Tibial artery (tissue), 4 donors: ENCODE measurements at places on chromosomes 1 and 21.
A peak's percentile ranks its signal among the peaks of the same experiment; 100 is the strongest.

DNA sequence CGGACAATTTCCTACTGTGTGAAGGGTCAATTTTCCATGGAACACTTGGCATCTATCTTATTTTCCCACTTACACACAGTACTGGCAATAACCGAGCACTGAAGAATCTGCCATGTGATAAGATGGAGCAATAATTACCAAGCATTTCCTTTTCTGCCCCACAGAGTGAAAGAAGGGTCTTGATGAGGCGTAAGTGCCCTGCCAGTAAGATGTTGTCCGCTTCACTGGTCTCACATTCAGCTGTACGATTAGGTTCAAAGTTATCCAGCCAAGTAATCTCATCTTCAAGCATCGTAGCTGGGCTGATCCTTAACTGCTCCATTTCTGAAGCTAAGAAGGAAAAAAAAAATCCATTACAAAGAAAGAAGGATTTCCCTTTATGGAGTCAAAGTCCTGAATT is 67.8 kb downstream of the PCSK9 start:
- no peak overlapping the region for H3K27ac ChIP-seq
- no peak overlapping the region for H3K4me3 ChIP-seq
- no peaks in the 10 kb centered on the region for H3K4me1 ChIP-seq
- no peak for DNase-seq
- H3K27me3 ChIP-seq, result no peaks in the 10 kb centered on the region

DNA sequence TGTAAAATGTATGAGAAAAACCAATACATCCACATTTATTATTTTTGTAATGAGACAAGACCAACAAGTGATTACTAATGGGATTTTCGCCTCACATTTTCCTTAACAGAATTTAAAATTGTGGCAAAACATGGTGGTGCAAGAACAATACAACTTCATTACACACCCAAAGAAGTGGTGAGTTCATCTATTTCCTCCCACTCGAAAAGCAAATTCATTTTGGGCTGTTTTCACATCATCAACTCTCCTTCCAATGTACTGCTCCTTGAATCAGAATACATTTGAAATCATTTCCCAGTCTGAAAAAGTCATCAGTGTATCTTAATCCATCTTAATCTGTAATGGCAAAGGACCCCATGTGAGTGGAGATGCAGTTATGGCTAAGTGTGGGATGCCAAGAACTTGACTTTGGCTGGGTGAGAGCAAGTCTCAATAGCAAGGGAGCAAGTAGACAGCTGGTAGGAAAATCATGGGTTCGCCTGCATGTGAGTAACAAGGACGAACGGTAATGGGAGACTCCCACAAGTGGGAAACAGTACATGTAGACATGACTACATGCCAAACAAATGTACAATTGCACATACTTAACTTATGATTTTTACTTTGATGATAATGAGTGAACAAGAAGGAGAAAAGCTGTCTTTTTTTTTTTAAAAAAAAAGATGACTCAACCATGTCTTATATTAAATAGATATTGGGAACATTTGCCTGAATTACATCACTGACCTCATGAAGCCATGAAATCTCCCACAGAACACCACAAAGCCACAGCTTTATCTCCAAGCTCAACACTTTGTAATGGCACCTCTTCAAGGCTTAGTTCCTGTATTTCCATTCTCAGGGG is 46.0 kb downstream of the RUNX1 start:
- H3K36me3 ChIP-seq, result no peaks in the 10 kb centered on the region
- H3K27me3 ChIP-seq, result no peaks in the 10 kb centered on the region
- no peak overlapping the region for H3K4me3 ChIP-seq
- no peak for DNase-seq

DNA sequence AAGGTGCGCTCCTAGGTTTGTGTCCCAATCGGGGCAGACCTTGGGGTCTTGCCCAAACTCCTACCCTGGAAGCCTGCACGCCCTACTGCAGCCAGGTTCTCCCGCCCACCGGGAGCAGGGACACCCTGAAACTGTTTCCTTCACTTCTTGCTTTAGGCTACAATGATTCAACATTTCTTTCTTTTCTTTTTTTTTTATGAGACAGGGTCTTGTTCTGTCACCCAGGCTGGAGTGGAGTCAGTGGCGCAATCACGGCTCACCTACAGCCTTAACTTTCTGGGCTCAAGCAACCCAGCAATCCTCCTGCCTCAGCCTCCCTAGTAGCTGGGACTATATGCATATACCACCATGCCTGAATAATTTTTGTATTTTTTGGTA is 75.8 kb downstream of the ITPKB start:
- DNase-seq, result no peak
- peaks cover 7% of the 10 kb centered on the region for H3K4me1 ChIP-seq
- peak overlapping the region; percentile 4 for H3K4me3 ChIP-seq
- no peaks in the 10 kb centered on the region for H3K27me3 ChIP-seq
- H3K36me3 ChIP-seq, result no peaks in the 10 kb centered on the region

DNA sequence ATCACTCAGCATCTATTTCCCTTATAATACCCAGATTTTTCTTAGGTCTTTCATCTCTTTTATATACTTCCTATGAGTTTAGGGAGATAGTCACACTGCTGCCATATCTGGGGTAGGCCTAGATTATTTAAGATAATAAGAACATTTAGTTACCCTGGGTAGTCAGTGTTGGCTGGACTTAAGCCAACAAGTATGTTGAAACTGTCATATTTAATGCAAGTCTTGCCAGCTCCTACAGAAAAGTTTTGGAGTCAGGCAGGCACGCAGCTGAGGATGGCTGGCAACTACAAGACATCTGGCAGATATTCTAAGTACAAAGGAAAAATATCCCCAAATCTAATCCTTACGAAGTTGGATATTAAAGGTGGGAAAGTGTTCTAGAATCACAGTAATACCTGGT is 19.2 kb upstream of the DEPDC1 start:
- H3K4me3 ChIP-seq, result no peak overlapping the region
- no peaks in the 10 kb centered on the region for H3K4me1 ChIP-seq
- H3K27me3 ChIP-seq, result no peaks in the 10 kb centered on the region

DNA sequence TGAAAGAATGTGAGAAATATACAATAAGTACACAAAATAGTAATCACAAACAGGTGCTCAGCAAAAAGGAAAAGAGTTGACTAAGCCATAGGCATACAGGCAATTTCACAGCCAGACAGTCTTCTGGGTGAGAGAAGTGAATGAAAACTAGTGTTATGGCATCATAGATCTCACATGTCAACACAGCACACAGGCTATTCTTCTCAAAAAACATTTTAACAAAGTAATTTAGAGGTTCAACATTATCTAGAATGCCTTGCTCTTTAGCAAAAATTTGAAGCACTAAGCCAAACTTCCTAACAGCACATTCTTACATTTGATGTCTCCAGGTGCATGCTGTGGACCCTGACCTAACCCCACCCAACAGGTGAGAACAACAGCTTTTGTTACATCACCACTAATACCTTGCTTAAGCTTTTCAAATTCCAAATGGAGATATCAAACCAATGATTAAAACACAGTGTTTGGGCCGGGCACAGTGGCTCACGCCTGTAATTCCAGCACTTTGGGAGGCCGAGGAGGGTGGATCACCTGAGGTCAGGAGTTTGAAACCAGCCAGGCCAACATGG is 30.5 kb downstream of the OTUD7B start:
- H3K36me3 ChIP-seq, result peaks cover 20% of the 10 kb centered on the region
- DNase-seq, result no peak
- H3K27ac ChIP-seq, result no peak overlapping the region
- no peak overlapping the region for H3K4me3 ChIP-seq

- H3K27me3 ChIP-seq, result no peaks in the 10 kb centered on the region
- DNase-seq, result no peak
- peaks cover 9% of the 10 kb centered on the region for H3K4me1 ChIP-seq
Measured at GRCh38 chr1:109906160-109906838, 4.3 kb upstream of the CSF1 start.

- H3K4me3 ChIP-seq, result no peak overlapping the region
- no peak overlapping the region for H3K27ac ChIP-seq
- no peaks in the 10 kb centered on the region for H3K36me3 ChIP-seq
- DNase-seq, result no peak
- H3K4me1 ChIP-seq, result peaks cover 50% of the 10 kb centered on the region
- no peaks in the 10 kb centered on the region for H3K27me3 ChIP-seq
Measured at GRCh38 chr1:41363591-41364320, 2.5 kb downstream of the FOXO6 start.
